ENCODE measurements at places on chromosomes 3 and 15.

DNA sequence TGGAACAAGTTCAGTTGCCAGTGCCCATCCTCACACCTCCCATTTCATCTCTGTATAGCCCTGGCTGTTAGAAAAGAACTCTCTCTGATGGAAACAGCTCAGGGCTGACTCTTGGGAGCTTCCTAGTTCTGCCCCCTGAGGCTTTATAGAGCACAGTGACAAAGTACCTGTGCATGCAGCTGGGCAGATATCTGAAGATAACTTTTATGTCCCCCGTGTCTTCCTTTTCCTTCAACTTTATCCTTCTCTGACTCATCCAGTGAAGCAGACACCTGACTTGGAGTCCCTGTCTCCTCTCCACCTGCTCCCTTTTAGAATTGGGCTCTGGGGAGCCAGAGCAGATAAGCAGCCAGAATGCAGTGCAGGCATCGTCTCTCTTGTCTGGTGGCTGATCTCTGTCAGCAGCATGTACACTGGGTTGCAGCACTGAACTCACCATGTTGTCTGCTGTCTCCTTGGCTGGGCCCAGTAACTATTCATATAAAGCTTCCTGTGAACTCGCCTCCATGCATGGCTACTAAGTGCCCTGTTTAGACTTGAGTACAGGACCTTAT lies 53.9 kb upstream of the PLXNA1 start:
- no peak for DNase-seq

DNA sequence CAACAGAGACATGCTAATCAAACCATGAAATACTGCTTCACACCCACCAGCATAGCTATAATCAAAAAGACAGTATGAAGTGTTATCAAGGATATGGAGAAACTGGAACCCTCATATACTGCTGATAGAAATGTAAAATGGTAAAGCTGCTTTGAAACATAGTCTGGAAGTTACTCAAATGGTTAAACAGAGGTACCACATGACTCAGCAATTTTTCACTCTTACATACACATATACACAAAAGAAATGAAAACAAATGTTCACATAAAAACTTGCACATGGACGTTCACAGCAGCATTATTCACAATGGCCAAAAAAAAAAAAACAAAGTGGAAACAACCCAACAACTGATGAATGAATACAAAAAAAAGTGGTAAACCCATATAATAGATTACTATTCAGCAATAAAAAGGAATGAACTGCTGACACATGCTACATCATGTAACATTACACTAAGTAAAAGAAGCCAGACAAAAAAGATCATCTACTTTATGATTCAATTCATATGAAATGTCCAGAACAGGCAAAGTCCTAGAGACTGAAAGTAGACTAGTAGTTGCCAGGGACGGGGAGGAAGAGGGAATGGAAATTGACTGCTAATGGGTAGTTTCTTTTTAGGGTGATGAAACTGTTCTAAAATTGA lies 23.2 kb downstream of the ZNF148 start:
- DNase-seq, result no peak

- DNase-seq, result no peak
Measured at GRCh38 chr3:79085171-79085570, 682.6 kb downstream of the ROBO1 start.

GRCh38 chr3:71372911-71373637 lies 210.5 kb downstream of the FOXP1 start:
- DNase-seq, result no peak

DNA sequence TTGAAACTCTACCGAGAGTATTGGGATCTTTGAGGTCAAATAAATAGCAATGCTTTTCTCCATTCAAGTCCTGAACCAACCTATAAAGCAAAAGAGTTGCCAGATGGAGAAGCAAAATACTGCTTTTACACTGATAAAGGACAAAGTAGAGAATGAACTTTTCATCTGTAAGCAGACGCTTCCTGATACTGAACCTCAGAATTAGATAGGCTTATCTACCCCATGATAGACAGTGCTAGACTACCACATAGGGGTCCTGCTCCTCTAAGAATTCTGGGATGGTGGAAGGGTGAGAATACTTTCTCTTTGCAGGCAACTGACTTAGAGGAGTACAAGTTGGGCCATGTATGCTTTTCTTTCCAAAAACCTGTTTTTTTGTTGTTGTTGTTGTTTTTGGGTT lies 9.5 kb downstream of the SAXO2 start:
- no peak for DNase-seq

DNA sequence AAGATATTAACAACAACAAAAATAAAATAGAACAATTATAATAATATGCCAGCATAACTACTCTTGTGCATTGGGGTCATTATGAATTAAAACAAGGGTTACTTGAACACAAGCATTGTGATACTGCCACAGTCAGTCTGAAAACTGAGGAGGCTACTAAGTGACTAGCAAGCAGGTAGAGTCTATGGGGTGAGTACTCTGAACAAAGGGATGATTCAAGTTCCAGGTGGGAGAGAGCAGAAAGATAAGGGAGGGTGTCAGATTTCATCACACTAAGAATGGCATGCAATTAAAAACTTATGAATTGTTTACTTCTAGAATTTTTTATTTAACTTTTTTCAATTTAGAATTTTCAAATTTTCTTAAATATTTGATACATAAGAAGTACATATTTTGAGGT lies 754.4 kb upstream of the GOLIM4 start:
- no peak for DNase-seq

GRCh38 chr3:125652349-125652748 lies 57.1 kb upstream of the OSBPL11 start:
- DNase-seq, result no peak

DNA sequence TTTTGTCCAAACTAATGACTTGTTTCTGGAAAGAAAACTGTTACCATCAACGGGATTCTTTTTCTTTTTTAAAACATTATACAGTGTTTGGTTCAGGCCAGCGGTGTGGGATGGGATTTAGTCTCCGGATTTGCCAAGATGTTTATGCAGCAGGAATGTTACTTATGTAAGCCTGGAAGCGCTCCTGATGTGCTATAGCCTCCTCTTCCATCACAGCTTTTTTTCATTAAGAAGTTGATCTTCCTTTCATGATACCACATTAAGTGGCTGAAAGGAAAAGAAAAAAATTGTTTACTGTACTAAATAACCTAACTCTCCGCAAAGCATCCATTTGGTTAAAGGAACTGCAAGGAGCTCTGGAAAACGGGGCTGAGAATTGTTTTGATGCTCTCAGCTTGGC lies 120.5 kb upstream of the ALDH1A3 start:
- DNase-seq, result no peak

DNA sequence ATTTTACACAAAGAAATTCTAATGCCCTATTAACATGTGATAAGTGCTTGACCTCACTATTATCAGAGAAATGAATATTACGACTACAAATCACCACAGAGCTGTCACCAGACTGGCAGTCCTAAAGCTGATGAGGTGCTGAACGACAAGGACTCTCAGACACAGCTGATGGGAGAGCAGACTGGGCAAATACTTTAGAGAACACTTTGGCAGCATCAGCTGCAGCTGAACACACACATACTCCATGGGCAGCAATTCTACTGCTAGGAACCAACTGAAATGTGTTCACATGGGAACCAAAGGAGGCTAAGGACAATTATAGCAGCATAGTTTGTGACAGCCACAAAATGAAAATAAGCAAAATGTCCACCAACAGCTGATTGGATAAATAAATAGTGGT lies 45.5 kb downstream of the SUSD5 start:
- DNase-seq, result no peak

- no peak for DNase-seq
Measured at GRCh38 chr15:47139965-47140364, 577.3 kb upstream of the SEMA6D start.
